ENCODE measurements at places on chromosomes 3 and 15.

DNA sequence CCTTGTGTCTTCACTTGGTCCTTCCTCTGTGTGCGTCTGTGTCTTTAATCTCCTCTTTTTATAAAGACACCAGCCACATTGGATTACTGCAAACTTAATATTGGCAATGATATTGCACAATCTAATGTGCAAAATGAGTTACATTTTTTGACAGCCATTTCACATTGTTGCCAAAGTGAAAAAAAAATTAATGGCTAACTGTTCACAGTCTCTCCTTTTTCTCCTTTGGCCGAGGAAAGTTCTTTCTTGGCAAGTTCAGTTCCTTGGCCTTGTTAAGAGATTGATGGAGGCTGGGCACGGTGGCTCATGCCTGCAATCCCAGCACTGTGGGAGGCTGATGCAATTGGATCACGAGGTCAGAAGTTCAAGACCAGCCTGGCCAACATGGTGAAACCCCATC is 62.2 kb upstream of the ZNF280D start:
- no peak for DNase-seq

DNA sequence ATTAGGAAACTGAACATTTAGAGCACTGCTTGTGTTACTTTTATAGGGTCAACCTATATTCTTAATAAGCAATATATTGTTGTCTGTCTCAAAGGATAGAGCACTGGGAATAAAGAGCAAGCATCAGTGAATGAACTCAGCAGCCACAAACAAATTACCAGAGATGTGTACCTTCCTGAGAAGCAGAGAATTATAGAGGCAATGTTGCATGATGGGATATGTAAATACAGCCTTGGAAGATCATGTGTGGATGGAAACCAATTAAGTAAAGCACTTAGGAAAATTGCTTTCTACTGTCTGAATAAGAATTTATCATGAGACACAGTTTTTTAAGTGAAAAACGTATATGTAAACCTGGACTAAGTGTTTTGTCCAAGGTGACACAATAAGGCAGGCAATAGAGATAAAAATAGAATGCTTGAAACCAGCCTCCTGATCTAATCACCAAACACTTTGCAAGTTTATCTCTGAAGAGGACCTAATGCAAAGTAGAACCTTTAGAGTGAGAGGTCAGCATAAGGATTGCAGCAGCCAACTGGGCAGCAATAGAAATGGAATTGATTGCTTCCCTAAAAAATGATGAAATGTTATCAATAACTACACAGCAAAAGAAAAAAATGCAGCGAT is 848.0 kb downstream of the TUSC7 start:
- DNase-seq = no peak

DNA sequence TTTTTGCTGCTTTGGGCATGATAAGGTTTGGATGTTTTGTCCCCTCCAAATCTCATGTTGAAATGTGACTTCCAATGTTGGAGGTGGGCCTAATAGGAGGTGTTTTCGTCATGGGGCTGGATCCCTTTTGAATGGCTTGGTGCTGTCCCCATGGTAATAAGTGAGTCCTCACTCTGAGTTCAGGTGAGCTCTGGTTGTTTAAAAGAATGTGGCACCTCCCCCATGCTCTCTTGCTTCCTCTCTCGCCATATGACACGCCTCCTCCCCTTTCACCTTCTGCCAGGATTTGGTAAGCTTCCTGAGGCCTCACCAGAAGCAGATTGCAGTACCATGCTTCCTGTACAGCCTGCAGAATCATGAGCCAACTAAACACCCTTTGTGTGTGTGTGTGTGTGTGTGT is 255.5 kb downstream of the EPHB1 start:
- no peak for DNase-seq

- no peak for DNase-seq
Observed at GRCh38 chr3:15319575-15319974, 12.8 kb downstream of the SH3BP5 start.

GRCh38 chr3:11168881-11169805 is 14.8 kb downstream of the HRH1 start:
- DNase-seq = peak; percentile 68

- DNase-seq = no peak
Observed at GRCh38 chr3:167876620-167877281, 141.2 kb downstream of the SERPINI1 start.

GRCh38 chr15:61764141-61764540 is 296.1 kb downstream of the VPS13C start:
- DNase-seq = no peak

DNA sequence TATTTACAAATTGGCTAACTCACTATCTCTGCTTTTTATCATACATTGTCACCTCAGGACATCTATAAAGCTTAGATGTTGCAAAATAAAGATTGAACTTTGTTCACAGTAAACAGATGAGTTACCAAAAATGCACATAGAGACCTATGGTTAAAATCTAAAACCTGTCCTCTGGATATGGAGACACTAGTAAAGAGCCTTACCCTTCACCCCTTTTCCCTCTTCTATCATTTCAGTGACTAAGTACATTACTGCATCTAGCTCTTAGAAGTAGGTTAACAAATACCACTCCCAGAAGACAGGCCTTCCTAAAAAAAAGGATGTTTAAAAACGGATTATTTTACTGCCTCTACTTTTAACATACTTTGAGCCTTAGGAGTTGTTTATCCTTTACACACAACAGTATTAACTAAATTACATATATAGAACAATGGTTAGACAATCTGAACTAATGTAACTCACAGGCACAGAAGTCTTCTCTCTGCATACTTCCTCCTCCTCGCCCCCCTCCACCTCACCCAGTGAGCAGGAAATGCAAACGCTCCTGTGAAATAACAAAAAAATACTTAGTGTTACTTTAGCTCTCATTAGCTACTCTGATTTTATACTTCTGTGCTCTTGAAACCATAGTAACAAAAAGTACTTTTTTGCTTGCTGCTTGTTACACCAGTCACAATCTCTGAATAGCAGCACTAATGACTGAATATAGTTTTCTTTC is 23.3 kb downstream of the IREB2 start:
- DNase-seq = no peak

DNA sequence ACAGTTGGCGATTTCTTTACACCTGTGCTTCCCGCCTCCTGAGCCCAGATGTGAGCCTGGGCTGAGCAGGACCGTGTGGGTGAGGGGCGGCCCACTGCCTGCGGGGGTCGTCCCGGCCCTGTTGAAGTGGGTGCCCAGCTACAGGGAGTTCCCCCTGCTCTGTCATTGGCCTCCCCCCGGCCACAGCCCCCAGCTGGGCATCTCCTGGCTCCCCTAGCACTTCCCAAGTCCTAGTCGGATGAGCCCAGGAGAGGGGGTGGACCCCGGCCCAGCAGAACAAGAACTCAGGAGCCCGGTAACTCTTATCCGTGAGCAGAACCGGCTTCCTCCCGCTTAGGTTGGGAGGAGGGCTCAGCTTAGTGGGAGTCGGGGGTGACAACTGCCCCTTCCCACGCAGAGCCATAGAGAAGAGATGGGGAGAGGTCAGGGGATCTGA is 757 bp downstream of the PAQR5 start:
- no peak for DNase-seq

- DNase-seq = no peak
Observed at GRCh38 chr3:138670407-138670806, 61.8 kb downstream of the FAIM start.

- peak; percentile 19 for DNase-seq
Observed at GRCh38 chr15:34855413-34855812, 60.1 kb upstream of the ACTC1 start.

GRCh38 chr15:29623116-29623639 is 199.1 kb downstream of the TJP1 start:
- no peak for DNase-seq

DNA sequence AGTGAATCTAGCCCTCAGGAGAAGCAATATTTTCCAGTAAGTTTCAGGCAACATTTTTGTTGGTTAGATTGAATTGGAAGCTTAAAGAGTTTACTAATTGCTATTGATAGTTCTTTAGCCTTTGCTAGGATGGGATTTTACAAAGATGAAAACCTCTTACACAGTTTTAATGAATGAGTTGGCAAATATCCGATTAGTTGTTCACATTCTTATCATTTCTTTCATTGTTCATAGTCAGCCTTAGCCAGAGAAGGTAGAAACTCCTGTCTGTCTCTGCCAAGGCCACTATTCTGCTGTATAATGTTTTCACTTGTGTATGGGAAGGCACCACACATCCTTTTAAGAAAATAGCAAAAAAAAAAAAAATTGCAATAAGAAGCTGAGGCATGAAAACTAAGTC is 222.0 kb upstream of the MANF start:
- DNase-seq = peak; percentile 5

- DNase-seq = no peak
Observed at GRCh38 chr15:101286471-101287114, 8.5 kb downstream of the SNRPA1 start.

- no peak for DNase-seq
Observed at GRCh38 chr3:41629072-41629471, 332.8 kb downstream of the ULK4 start.

DNA sequence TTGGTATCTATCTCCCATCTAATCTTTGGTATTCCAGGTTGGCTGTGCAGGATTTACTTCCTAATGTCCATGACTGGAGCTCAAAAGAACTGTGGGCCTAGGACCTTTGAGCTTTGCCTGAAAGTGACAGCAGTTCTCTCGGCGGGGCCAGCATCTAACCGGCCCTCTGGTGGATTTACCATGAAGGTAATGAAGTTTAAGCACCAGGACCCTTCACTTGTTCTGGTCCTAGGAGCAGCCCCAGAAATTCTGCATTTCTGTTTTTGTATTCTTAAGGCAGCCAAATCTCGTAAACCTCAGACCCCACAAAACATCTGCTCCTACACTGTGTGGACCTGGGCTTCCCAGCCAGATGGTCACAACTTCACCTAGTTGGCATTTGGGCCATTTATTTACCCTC is 13.0 kb downstream of the CALML4 start:
- DNase-seq = no peak

GRCh38 chr15:100559330-100559729 is 30.6 kb upstream of the CERS3 start:
- no peak for DNase-seq

DNA sequence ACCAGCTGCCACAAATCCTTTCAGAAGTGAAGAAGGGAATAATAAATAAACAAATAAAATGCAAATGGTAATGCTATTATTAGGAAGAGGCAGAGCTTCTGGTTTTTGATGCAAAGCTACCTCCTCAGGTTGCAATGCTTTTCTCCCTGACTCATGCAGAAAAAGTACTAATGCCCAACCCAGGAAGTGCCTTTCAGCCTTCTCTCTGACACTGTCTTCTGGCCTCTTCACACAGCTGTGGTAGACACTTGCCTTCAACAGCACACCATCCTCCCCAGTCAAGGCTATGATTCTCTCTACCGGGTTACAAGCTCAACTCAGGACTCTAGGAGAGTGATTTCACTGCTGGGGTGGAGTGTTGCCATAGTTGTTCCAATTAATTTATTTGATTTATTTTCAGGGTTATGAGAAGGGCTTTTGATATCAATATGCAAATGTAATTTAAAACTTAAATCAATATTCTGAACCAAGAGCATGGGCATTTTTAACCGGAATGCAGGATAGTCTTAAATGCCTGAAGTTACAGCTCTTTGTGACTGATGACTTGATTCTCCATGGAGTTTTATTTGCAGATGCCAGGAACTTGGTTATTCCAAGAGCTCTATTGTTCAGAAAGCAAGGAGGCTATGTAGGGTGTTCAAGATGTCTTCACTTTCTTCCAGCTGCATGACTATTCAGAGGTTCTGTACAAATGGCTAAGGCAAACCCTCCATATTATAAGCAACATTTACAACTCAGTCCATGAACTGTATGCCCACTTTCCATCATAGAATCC is 27.1 kb upstream of the GALNT15 start:
- DNase-seq = no peak

- DNase-seq = no peak
Observed at GRCh38 chr3:147619921-147620560, 210.9 kb downstream of the ZIC1 start.

DNA sequence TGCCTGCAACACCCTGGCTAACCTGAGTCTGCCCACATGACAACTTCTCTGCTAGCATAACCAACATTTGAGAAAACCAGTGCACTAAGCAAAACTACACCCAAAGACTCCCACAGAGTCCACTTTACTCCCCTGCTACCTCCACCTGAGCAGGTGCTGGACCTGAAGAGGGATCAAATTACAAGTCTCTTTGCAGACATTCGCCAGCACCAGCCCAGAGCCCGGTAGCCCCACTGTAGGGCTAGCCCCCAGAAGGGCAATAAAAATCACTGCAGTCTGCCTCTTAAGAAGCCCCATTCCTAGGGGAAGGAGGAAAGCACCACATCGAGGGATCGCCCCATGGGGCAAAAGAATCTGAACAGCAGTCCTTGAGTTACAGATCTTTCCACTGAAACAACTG is 472.2 kb downstream of the GRM7 start:
- DNase-seq = no peak

DNA sequence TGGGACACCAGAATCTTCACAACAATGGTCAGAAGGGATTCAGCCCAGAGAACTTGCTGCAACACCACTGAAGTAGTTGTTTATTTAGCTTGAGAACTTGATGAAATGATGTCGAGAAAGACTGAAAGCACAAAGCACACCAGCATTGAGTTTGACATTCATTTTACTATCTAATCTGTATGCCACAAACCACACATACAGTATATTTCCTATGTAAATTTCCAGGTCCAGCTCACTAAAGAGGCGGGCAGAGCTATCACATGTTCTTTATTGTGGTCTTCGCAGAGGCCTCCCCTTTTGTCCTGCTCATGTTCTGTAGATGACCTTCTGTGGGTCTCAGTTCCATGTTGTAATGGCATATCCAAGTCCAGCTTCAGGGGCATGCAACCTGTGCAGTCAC is 10.4 kb upstream of the FMN1 start:
- DNase-seq = no peak

DNA sequence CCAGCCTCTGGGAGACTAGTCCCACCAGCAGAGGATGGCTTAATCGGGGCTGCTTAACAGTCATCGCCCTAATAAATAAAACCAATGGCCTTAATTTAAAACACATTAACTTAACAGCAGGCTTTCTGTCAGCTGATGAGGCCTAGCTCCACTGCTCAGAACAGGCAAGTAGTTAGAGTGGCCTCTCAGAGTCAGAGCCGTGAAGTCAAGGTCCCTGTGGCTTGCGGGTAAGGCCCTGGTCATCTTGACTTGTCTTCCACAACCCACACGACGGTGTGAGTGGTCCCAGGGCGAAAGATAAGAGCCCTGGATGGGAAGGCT is 11.8 kb downstream of the XXYLT1 start:
- DNase-seq = no peak

DNA sequence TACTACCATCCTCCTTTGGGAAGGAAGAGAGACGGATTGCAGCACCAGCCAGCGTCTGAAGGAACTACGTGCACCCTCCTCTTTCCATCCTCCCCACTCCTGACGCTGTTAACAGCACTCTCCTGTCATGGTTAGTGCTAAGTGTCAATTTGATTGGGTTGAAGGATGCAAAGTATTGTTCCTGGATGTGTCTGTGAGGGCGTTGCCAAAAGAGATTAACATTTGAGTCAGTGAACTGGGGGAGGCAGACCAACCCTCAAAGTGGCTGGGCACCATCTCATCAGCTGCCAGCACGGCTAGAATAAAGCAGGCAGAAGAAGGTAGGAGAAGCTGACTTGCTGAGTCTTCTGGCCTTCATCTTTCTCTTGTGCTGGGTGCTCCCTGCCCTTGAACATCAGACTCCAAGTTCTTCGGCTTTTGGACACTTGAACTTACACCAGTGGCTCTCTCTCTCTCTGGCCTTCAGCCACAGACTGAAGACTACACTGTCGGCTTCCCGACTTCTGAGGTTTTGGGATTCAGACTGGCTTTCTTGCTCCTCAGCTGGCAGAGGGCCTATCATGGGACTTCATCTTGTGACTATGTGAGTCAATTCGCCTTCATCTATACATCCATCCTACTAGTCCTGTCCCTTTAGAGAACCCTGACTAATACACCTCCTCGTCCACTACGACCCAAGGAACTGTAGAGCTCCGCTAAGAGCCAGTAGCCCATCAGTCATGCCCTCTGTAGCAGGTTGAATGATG is 128.2 kb upstream of the HES1 start:
- DNase-seq = no peak

- no peak for DNase-seq
Observed at GRCh38 chr3:15495461-15496340, 25.8 kb downstream of the COLQ start.
